ENCODE measurements at places on chromosomes 2 and 18.

DNA sequence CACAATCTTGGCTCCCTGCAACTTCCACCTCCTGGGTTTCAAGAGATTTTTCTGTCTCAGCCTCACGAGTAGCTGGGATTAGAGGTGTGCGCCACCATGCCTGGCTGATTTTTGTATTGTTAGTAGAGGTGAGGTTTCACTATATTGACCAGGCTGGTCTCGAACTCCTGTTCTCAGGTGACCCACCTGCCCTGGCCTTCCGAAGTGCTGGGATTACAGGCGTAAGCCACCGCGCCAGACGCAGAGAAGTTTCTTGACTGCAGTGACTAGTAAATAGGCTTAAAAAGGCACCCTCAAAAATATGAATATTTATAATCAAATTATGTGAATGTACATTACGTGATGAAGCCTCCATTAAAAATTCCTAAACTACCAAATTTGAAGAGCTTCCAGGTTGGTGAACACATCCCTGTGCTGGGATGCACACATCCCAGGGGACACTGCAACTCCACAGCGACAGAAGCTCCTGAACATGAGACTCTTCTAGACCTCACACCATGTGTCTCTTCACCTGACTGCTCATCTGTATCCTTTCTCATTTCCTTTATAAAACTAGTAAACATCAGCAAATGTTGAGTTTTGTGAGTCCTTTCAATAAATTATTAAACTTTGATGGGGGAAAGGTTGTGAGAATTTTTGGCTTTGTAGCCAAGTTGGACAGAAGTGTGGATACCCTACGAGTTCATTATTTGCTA lies 203.3 kb upstream of the SPOPL start:
- DNase-seq: no peak

DNA sequence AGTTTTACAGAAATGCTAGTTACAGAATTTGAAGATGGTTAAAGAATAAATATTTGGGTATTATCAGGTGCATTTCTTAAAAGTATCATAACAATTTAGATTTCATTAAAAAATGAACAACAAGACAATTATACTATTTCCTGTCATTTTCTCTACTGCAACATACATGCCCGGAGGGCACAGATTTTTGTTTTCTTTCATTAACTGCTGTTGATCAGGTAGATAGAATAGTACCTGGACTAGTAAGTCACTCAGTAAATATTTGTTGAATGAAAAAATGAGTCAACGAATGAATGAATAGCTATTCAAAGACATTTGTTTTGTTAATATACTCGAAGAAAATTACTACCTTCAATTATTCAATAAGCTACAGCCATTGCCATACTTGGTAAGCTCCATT lies 531.2 kb upstream of the VRK2 start:
- no peak for DNase-seq

- DNase-seq: peak; percentile 92
These were observed 9.7 kb downstream of the TNS1 start for GRCh38 chr2:217993138-217993537.

GRCh38 chr2:64457524-64457923 lies 3.6 kb downstream of the LGALSL start:
- no peak for DNase-seq

DNA sequence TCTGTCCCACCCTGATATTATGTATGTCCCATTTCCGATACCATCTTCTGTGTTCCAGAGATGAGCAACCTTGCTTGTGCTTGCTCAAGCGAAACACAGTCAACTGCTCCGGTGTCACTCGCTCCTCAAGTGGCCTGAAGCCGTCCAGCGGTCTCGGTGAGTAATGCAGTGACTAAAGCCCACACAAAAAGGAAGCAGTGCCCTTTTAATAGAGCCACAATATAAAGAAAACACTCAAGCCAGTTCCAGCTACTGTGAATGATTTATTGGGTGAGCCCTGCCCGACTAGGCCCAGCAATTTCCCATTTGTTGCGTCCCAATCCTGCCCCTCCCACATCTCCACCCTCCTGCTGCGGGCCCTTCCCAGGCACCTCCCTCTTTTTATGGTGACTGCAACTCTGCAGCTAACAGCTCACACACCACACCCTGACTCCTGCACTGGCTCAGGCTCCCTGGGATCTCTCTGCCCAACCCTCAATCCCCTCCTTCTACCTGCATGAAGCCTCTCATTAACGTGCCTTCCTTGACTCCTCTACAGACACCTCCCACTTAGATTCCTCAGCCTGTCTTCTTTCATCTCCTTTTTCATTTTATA lies 44.2 kb upstream of the DSC1 start:
- peak; percentile 3 for DNase-seq

- DNase-seq: no peak
These were observed 104.8 kb downstream of the POLR1A start for GRCh38 chr2:86000938-86001312.

DNA sequence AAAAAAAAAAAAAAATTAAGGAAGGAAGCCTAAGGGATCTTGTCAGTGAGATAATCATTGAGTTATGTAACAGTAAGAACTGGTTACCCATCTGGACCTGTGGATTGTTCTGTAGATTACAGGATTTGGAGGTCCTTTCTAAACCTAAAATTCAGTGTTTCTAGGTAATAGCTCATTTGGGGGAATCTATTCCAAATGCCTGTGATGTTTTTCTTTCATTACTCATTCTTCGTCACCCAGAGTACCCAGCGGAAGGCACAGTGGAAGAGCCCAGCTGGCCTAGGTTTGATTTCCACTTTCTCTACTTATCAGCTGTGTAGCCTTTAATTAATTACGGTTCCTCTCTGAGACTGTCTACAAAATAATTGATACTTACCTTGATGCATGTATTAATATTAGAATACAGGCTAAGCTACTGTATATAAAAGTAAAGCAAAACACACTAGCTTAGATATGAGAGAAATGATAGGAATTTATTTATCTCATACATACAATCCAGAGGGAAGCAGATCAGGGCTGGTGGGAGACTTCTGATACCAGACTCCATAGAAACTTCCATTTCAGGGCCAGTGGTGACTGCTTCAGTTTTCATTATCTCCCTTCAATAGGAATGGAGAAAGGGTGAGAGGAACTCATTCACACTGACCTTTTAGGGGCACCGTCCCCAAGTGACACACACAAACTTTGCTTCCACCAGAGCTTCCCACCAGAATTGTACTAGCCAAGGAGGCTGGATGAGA lies 115.8 kb upstream of the NOSTRIN start:
- peak; percentile 48 for DNase-seq

GRCh38 chr2:108855194-108855593 lies 68.6 kb downstream of the CCDC138 start:
- DNase-seq: peak; percentile 18

DNA sequence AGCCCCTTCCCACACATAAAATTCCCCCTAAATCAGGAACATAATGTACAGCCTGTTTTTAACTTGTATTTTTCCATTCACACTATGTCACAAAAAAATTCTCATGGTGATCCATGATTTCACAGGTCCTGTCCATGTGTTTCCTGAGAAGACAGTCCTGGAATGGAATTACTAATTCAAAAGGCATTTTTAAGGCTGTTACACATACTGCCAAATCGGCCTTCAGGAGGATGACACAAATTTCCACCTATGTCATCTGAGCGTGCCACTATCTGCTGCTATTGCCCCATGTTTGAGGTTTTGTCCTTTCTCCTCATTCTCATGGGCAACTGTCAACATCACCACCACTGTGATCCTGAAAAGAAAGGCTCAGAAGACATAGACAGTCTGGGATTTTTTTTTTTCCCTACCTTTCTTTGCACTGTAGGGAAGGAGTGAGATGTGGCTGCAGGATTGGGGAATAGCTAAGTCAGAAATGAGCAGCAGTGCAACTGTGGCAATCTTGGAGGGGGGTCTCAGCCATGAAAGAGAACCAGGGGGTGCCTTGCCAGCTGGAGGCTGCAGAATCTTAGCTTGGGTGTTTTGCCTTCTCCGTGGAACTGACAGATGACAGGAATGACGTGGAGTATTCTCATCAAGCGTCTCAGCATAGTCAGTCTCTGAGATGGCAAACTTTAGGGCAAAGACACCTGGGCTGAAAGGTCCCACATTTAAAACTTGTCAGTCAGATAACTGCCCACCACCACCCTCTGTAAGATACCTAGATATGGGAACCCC lies 73.4 kb downstream of the MARCHF4 start:
- peak; percentile 82 for DNase-seq

DNA sequence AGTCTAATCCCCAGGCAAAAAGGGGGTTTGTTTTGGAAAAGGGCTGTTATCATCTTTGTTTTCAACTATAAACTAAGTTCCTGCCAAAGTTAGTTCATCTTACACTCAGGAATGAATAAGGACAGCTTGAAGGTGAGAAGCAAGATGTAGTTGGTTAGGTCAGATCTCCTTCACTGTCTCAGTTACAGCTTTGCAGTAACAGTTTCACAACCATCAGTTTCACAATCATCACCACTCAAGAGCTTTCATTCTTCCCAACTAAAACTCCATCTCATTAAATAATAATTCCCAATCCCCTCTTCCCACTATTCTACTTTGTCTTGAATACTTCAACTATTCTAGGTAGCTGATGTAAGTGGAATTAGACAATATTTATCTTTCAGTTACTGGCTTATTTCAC lies 200.9 kb downstream of the NYAP2 start:
- DNase-seq: no peak

DNA sequence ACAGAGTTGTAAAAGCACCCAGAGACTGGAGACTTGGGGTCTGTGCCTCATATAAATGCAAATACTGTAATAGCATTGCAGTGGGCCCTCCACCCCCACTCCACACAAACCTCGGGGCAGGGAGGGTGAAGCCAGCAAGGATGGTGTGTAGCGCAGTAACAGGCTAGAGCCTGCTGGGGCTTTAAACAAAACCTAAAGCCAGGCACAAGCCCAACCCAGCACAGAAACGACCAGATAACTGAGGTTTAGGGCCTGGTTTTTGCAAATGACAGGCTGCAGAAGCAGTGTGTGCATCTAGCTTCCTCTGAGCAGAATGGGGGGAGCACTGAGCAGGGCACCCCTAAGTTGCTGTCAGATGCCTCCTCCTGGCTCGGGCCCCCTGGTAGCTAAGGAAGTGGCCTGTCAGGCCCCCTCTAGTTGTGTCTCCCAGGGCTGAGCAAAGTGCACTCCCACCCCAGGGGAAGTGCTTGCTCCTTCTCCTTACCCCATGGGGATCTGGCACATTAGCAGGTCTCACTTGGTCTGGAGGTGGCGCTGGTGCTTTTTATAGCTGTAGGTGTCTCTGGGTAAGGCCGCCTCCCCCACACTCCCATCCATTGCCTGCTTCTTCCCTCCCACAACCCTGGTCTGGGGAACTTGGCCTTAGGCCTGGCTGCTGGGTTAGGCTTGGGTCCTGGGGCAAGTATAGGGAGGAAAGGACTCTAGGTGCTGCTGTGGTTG lies 135.1 kb downstream of the CELF4 start:
- no peak for DNase-seq

DNA sequence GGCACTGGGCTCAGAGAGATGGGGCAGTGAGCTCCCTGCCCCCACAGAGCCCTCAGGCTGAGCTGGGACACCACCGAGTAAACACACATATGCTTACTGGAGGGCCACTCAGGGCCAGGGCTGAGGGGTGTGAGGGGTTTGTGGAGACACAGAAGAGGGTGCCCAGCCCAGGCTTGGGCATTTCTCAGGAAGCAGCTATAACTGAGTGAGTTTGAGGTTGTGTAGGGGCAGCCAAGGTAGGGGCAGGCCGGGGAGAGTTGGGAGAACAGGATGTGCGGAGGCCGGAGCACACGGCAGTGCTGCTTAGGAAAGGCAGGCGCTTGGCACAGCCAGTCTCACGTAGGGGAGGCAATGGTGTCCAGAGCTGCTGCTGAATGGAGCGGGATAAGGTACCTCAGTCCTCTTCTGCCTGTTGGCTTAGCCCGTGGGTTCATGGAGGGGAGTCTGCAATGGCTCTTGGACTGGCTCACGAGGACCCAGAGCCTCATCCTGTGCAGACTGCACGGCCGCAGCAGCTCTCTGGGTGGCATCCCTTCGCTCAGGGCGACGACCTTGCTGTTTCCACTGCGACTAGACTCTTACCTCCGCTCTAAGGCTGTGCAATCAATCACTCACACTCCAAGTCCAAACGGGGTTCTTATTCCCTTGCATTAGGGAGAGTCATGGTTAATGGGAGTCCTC lies 466.1 kb upstream of the HS6ST1 start:
- DNase-seq: no peak

DNA sequence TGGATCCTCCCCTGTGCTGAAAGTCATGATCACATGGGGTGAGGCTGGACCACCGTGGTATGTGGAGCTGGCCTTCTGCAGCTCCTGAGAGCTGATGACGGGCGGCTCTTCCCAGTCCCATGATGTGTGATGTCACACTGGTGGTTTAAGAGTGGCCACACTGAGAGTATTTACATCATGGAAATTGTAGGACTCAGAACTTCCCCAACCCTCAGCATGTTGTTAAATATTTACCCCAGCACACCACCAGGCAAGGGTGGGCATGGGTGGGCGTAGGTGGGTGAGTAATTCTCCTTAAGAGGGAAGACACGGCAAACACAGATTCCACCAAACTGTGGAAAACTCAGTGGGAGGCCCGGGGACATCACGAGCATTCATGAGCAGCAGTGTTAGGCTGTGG lies 106.8 kb downstream of the ALPK2 start:
- DNase-seq: no peak

DNA sequence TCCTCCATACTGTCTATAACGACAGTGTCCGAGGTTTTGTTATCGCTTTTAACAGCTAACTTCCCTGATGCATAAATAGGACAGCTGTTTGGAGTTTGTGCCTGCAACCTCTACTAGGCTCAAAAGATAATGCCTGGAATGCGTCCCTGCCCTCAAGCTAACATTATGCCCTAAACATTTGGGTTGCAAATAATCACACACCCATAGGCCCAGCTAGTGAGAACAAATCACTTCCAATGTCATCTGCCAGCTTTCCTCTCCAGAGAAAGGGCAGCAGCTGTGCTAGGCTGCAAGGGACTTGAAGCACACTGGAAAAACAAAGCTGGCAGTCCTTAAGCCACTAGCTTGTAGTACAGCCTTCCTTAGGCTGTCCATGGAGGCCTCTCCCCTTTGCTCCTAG lies 201.8 kb upstream of the LYPD1 start:
- no peak for DNase-seq

DNA sequence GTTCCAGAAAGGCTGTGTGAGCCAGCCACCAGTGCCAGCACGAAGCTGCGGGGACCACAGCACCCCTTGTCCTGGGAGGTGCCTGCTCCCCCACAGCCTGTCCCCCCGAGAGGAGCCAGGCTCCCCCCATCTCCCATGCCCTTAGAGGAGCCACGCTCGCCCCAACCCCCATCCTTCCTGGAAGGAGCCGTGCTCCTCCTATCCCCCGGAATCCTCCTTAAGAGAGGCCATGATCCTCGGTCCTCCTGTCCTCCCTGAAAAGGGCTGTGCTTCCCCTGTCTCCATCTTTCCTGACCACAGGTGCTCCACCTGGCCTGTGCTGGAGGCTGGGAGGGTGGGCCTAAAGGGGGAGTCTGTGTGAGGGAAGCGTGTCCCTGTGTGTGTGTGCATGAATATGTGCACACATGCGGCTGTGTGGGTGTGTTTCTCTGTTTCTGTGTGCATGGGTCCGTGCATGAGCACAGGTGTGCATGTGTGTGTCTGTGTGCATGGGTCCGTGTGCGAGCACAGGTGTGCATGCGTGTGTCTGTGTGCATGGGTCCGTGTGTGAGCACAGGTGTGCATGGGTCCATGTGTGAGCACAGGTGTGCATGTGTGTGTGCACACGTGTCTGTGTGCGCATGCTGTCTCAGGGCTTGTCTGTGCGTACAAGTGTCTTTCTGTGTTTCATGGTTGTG lies 80.3 kb downstream of the RTP5 start:
- no peak for DNase-seq
